Glutamatergic neuron (in vitro differentiated cells): ENCODE measurements at places on chromosomes 5 and 9.
A peak's percentile ranks its signal among the peaks of the same experiment; 100 is the strongest.

DNA sequence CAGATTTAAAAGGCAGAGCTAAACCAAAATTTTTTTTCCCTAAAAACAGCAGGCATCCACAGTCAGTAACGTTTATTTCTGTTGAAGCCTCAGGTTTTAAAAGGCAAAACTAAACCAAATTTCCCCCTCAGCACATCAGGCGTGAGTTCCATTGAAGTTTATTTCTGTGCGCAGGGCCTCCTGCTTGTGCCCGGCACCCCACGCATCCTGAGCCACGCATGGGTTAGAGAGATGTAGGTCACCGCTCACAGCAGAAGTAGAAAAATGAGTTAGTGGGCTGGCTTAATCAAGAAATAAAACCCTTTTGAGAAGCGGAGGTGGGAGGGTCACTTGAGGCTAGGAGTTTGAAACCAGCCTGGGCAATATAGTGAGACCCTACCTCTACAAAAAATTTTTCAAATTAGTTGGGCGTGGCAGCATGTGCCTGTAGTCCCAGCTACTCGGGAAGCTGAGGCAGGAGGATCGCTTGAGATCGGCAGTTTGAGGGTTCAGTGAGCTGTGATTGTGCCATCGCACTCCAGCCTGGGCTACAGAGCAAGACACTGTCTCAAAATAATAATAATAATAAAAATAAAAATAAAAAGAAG, 75.6 kb upstream of the SPIN1 start:
- no peak for DNase-seq
- H3K4me1 ChIP-seq, result peaks cover 3% of the 10 kb centered on the region
- H3K4me3 ChIP-seq, result no peak overlapping the region
- no peak overlapping the region for H3K27ac ChIP-seq

DNA sequence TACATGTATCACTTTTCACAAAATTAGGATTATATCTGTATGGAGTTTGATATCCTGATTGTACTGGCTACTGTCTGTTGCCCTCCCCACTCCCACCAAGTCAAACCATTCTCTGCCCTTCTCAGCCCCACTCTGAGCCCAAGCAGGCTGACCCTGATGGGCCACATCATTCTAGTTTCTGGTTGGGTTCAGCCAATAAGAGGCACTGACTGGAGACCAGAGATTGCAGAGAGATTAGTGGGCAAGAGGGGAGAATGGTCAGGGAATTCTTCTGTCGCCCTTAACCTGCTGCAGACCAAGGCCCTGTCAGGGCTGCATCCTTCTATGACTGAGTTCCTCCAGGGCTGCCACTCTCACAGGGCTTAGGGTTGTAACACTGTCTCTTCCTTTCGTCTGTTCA, 2.7 kb downstream of the HSPB3 start:
- H3K27ac ChIP-seq, result no peak overlapping the region
- no peaks in the 10 kb centered on the region for H3K36me3 ChIP-seq

- H3K4me3 ChIP-seq, result no peak overlapping the region
- peaks cover under 1% of the 10 kb centered on the region for H3K4me1 ChIP-seq
- no peaks in the 10 kb centered on the region for H3K27me3 ChIP-seq
- no peaks in the 10 kb centered on the region for H3K36me3 ChIP-seq
- H3K27ac ChIP-seq, result no peak overlapping the region
Measured at GRCh38 chr5:176161431-176161830, 76.8 kb upstream of the SIMC1 start.

DNA sequence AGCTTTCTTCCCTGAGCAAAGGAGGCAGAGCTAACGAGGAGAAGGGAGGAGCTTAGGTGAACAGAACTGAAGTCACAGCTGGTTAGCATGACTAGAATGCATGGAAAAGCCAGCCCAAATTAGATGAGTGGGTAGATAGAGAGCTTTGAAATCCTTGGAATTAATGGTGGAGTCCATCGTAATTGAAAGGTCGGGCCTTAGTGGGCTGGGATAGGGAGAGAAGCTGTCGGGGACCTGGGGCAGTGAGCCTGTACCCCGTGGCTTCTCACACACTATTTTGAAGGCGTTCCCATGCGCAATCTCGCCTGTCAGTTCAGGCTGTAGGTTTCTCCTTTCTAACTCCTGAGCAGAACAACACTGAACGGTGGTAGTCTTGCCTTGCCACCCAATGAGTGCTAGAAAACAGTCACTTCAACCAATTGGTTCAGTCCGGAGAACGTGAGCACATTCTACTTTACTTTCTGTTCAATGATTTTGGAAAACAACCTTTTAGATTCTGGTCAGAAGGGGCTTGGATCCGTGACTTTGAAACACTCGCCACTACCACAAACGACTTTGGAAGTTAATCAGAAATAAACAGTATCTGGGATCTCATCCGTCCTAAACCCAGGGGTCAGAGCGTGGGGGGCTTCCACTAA, 655 bp upstream of the RAI14 start:
- peaks cover 9% of the 10 kb centered on the region for H3K36me3 ChIP-seq
- DNase-seq, result peak; percentile 27
- H3K4me1 ChIP-seq, result peaks cover 10% of the 10 kb centered on the region
- peaks cover 16% of the 10 kb centered on the region for H3K27me3 ChIP-seq

- no peak for DNase-seq
- no peaks in the 10 kb centered on the region for H3K36me3 ChIP-seq
- H3K27me3 ChIP-seq, result no peaks in the 10 kb centered on the region
- no peak overlapping the region for H3K27ac ChIP-seq
- H3K4me1 ChIP-seq, result no peaks in the 10 kb centered on the region
- H3K4me3 ChIP-seq, result no peak overlapping the region
Measured at GRCh38 chr5:7960142-7960541, 91.2 kb downstream of the MTRR start.

DNA sequence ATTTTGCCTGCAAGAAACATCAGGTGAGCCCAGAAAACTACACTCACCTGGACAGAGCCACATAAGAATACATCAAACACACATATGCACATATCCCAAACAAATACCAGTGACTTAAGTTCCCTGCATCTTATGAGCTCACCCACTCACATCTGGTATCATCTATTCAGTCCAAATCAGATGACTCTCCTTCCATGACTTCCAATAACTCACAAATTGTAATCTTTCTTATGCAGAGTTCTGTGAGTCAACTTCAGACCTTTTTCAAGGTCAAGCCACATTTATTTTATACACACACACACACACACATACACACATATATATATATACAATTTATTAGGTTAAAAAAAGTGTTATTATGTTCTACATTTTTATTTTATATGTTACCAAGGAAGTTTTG, 1711.9 kb upstream of the CDH9 start:
- no peak overlapping the region for H3K4me3 ChIP-seq
- H3K36me3 ChIP-seq, result no peaks in the 10 kb centered on the region
- DNase-seq, result no peak
- no peak overlapping the region for H3K27ac ChIP-seq
- no peaks in the 10 kb centered on the region for H3K27me3 ChIP-seq

DNA sequence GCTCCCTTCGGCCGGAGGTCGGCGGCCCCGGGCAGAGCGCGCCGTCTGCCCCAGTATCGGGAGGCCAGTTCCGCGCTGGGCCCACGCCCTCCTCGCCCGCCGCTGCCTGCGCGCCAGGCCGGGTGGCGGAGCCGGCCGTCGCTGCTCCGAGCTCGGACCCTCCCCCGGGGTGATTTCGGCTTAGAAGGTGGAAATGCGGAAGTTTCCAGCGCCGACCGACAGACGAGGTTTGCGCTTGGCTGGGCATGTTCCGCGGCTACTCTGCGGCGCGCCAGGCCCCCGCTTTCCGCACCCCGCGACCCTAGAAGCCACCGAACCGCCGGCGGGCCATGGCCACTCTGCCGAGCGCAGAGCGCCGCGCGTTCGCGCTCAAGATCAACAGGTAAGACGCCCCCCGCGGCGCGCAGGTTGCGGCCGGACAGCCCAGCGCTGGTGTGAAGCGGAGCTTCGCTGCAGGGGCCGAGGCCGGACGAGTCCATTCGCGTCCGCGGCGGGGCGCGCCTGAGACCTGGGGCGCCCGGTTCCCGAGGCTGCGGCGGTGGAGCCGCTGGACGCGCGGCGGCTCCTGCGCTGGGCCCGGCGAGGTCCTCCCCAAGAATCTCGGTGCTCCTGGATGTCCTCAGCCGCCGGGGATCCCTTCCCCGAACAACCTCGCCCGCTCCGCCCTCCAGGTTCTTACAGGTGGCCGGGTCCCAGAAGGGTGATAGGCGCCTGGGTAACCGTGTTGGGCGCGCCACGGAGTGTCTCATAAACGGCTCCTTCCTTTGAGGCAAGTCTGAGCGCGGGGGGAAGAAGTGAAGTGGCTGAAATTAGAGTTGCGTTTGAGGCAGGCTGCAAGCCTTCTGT, at the start of gene DOCK8:
Gene DOCK8, plus strand, starts transcription at position 218 of the 846 bp plus-strand sequence. Its CDS starts 112 bp downstream, at position 330.
- no peaks in the 10 kb centered on the region for H3K36me3 ChIP-seq
- H3K27me3 ChIP-seq, result no peaks in the 10 kb centered on the region
- peak; percentile 77 for DNase-seq
- H3K27ac ChIP-seq, result no peak within 1 kb of the TSS

DNA sequence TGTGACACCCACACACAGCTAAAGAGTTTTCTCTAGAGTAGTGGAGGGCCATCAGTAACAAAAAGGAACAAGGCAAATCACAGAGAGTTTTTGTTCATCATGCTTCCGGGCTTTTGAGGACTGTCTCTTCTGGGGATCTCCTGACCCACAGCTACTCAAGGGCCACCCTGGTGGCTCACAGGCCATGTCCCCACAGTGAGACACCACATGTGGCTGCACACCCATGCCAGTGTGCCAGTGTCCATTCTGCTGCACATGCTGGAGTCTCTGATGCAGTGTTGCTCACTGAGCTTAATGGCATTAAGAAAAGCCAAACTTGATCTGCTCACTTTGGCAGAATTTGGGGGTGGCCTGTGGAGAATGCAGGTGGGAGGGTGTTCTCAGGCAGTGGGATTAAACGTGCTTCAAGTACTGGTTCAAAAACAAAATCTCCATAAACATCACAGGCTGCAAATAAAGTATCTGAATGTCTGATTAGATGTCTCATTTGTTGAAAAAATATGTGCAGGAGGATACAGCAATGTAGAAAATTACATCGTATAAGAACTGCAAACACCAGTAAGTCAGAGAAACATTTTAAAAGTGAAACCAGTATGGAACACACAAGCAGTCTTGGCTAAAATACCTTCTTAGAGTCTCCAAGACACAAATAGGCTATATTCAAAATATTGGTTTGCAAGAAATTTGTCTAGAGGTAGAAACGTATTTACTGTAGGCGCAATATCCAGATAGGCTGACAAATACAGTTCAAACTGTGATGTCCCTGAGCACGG, 11.0 kb downstream of the FREM1 start:
- no peaks in the 10 kb centered on the region for H3K36me3 ChIP-seq
- no peak overlapping the region for H3K4me3 ChIP-seq
- peaks cover 3% of the 10 kb centered on the region for H3K4me1 ChIP-seq
- no peak for DNase-seq
